ENCODE measurements at places on chromosomes 12 and 14. TPM values are rescaled to one million over a fixed set of nuclear protein-coding genes. Genes with fewer than 3 reads are reported as not detected.

Gene COL2A1
- total RNA-seq: 88.7 TPM

Gene ATP23
- total RNA-seq: 12.6 TPM

Gene C12orf42
- 1.7 TPM for total RNA-seq

Gene GZMB
- 0.22 TPM for total RNA-seq

Gene TPPP2
- 0.44 TPM for total RNA-seq

Gene EPYC
- 0.04 TPM for total RNA-seq

Gene CLEC1B
- 0.13 TPM for total RNA-seq

Gene PUS1
- 6.5 TPM for total RNA-seq

Gene PLEKHG7
- 0.18 TPM for total RNA-seq

Gene RNASE7
- total RNA-seq: not detected

GRCh38 chr14:24440606-24441399, 1.8 kb downstream of the SDR39U1 start:
- peaks cover 52% of the 10 kb centered on the region for H3K36me3 ChIP-seq
- H3K4me1 ChIP-seq: peaks cover 31% of the 10 kb centered on the region
- no peak overlapping the region for H3K4me3 ChIP-seq
- H3K27ac ChIP-seq: no peak overlapping the region

DNA sequence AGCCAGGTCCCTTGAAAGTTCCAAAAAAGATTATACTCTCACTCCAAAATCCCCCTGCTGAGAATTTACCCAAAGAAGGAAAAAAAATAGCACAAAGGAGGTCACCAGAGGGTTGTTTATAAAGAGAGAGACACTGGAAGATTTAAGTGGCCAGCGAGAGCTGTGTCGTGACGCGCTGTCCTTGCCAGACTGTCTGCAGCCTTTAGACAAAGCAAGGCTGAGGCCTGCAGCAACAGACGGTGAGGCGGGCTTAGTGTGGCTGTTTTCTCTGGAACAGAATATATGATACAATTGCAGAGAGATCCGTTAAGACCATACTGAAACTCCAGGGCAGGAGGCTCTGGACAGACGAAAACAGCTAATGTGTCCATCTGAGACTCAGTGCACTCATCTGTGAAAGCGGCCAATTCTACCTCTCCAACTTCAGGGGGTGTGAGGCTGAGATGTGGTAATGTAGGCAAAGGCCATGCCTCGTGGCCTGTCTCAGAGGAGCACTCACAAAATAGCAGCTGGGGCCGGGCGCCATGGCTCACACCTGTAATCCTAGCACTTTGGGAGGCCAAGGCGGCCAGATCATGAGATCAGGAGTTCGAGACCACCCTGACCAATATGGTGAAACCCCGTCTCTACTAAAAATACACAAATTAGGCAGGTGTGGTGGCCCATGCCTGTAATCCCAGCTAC, 36.2 kb downstream of the ANAPC7 start:
- no peaks in the 10 kb centered on the region for H3K27me3 ChIP-seq
- no peak overlapping the region for H3K4me3 ChIP-seq
- H3K27ac ChIP-seq: no peak overlapping the region

GRCh38 chr12:116210131-116210530, 67.4 kb downstream of the MED13L start:
- H3K36me3 ChIP-seq: no peaks in the 10 kb centered on the region
- no peak overlapping the region for H3K27ac ChIP-seq
- no peak overlapping the region for H3K4me3 ChIP-seq

DNA sequence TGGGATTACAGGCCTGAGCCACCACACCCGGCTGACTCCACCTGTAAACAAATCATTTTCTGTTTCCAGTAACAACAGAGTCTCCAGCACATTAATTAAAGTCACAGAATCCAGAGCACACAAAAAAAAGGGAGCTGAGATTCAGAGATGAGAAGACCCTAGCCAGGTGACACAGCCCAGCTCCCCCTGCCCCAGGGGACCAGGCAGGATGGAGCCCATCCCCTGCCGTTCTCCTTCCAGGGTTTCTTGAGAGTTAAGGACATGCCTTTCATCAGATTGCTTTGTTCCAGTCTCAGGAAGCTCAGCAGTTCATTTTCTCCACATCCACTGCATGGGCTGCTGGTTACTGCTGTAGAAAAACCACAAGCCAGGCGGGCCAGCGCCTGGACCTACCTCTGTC, 81.2 kb downstream of the RIMBP2 start:
- no peak overlapping the region for H3K27ac ChIP-seq
- H3K36me3 ChIP-seq: no peaks in the 10 kb centered on the region
- H3K4me3 ChIP-seq: no peak overlapping the region
- peaks cover 3% of the 10 kb centered on the region for H3K4me1 ChIP-seq
- peaks cover 28% of the 10 kb centered on the region for H3K27me3 ChIP-seq
- no peak for DNase-seq

- H3K27me3 ChIP-seq: no peaks in the 10 kb centered on the region
- peak overlapping the region; percentile 82 for H3K27ac ChIP-seq
- peaks cover 12% of the 10 kb centered on the region for H3K4me1 ChIP-seq
- H3K36me3 ChIP-seq: no peaks in the 10 kb centered on the region
Observed at GRCh38 chr14:73457924-73458182, 493 bp downstream of the NUMB start.

DNA sequence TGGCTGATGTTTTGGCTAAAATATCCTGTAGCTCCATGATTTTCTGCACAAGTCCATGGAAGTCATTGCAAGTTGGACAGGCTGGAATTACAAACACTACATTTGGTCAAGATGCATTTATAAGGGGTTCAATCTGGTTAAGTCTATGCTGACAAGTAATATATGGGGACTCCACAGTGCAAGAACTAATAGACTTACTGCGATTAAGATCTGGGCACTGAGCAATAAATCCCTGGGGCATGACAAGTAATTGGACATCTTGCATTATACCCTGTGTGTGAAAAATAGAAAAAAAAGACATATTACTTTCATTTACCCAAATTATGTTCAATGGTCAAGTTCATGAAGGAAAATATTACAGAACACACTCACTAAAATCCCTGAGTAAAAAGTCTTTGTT, 99.1 kb downstream of the NELL2 start:
- no peak overlapping the region for H3K4me3 ChIP-seq
- no peak for DNase-seq
- H3K27ac ChIP-seq: no peak overlapping the region
- H3K36me3 ChIP-seq: no peaks in the 10 kb centered on the region
- H3K27me3 ChIP-seq: no peaks in the 10 kb centered on the region
- no peaks in the 10 kb centered on the region for H3K4me1 ChIP-seq

DNA sequence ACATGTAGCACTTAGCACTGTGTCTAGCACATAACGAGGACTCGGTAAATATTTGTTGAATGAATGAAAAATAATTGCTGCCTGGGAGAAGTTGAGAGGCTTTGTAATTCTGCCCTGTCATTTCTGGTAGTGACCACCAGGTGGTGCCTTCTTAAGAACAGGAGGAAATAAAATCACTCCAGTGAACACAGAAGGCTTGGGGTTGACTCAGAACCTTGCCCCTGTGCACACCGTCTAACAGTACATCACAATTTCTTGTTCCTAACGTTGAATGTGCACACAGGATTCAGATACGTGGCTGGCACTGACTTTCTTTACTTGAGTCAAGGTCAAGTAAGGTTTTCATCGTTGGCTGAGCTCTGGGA, 91.8 kb downstream of the RGS6 start:
- H3K4me3 ChIP-seq: no peak overlapping the region
- no peaks in the 10 kb centered on the region for H3K4me1 ChIP-seq
- H3K27ac ChIP-seq: no peak overlapping the region
- DNase-seq: peak; percentile 25
- no peaks in the 10 kb centered on the region for H3K27me3 ChIP-seq
- no peaks in the 10 kb centered on the region for H3K36me3 ChIP-seq

- DNase-seq: no peak
- H3K27ac ChIP-seq: peak overlapping the region; percentile 99
- peaks cover 61% of the 10 kb centered on the region for H3K36me3 ChIP-seq
Observed at GRCh38 chr12:6536894-6537579, 2.7 kb downstream of the GAPDH start.

DNA sequence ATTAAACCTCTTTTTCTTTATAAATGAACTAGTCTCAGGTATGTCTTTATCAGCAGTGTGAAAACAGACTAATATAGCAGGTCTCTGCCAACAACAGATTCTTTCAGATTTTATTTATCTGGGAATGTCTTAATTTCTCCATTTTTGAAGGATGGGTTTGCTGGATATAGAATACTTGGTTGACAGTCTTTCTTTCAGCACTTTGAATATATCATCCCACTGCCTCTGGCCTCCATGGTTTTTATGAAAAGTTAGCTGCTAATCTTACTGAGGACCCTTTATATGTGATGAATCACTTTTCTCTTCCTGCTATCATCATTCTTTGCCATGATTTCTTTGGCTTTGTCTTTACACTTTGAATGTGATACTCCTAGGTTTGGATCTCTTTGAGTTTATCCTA, 148.0 kb downstream of the ANO6 start:
- H3K27ac ChIP-seq: no peak overlapping the region
- no peaks in the 10 kb centered on the region for H3K27me3 ChIP-seq
- peak; percentile 7 for DNase-seq

- DNase-seq: no peak
- no peak overlapping the region for H3K27ac ChIP-seq
- H3K4me3 ChIP-seq: no peak overlapping the region
Observed at GRCh38 chr12:2120982-2121758, 68.4 kb downstream of the CACNA1C start.

DNA sequence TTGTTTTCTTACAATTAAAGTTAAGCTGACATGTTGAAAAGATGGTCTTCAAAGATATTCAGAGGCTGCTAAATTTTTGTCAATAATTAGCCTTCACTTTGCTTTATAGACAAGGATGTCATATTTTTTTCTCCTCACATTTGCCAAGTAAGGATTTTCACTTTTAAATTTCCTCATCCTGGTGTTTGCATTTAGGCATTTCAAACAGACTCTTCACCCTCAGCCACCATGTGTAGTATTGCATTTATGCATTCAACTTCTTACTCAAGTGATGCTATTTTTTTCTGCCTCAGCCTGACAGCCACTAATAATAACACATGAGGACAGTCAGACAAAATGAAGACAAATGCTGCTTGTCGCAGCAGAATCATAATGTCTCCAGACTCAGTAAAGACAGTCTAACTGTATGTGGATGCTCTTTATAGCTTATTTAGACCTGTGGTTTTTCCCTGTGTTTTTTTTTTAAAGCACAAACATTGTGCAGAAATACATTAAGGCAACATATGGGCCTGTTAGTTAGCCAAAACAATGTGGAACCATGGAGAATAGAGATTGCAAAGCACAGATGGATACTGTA, 481.5 kb downstream of the NPAS3 start:
- no peak overlapping the region for H3K4me3 ChIP-seq
- no peaks in the 10 kb centered on the region for H3K4me1 ChIP-seq
- no peak overlapping the region for H3K27ac ChIP-seq
- H3K27me3 ChIP-seq: no peaks in the 10 kb centered on the region
- H3K36me3 ChIP-seq: no peaks in the 10 kb centered on the region

DNA sequence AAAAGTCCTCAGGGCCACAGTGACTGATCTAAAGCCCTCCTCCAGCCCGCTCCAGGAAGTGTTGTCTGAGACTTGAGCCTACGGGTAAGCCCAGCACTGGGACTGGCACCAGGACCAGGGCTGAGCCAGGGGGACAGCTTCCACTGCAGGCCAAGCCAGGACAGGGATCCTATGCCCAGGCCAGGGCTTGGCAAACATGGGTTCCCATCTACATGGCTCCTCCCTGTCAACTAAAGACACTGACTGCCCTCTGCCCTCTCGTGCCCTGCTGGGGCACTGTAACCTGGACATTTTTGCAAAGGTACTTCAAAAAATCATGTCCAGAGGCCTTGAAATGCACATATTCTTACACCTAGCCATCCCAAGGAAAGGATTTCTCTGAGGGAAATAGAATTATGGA, 88.0 kb downstream of the VWF start:
- no peaks in the 10 kb centered on the region for H3K4me1 ChIP-seq
- H3K36me3 ChIP-seq: no peaks in the 10 kb centered on the region
- H3K27ac ChIP-seq: no peak overlapping the region
- DNase-seq: no peak
- H3K4me3 ChIP-seq: no peak overlapping the region
- peaks cover 2% of the 10 kb centered on the region for H3K27me3 ChIP-seq

- H3K4me1 ChIP-seq: peaks cover 14% of the 10 kb centered on the region
- H3K27me3 ChIP-seq: no peaks in the 10 kb centered on the region
- H3K36me3 ChIP-seq: no peaks in the 10 kb centered on the region
- DNase-seq: no peak
Observed at GRCh38 chr12:25972783-25973182, 14.3 kb downstream of the RASSF8 start.

DNA sequence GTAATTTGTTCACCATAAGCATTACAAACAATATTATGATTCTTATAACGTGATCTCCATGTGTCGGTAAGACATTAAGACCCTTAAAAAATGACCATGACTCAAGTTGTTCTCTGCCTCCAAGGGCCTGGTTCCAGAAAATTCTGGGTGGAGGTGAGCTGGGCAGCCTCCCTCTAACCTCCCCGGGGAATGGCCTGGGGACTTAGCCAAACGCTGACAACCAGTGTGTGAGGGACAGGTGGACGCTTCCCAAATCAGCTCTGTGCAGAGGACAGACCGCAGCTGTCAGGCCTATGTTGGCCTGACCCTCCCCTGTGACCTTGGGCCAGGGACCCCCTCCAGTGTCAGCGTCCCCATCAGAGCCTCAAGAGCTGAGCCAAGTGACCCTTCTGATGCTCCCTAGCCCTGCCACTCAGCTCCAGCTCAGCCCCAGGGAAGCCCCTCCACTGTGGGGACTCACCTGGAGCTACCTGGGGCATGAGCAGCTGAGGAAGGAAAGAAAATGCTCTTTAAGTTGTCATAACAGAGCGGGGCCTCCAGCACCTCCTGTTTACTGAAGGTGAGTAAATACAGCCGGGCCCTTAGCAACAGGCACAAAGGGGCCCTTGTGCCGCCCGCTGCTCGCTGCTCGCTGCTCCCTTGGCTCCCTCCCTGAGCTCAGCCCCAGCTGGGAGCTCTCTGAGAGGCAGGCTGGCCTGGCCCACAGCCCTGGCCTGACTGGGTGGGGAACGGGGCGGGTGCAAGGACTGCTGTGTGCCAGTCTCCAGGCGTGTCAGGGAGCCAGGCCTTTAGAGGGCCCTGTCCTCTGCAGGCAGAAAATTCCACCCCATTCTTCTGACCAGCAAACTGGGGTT, 116.6 kb downstream of the CALM1 start:
- no peaks in the 10 kb centered on the region for H3K36me3 ChIP-seq
- peaks cover 5% of the 10 kb centered on the region for H3K27me3 ChIP-seq
- peak overlapping the region; percentile 94 for H3K27ac ChIP-seq
- no peak overlapping the region for H3K4me3 ChIP-seq
- DNase-seq: peak; percentile 88

DNA sequence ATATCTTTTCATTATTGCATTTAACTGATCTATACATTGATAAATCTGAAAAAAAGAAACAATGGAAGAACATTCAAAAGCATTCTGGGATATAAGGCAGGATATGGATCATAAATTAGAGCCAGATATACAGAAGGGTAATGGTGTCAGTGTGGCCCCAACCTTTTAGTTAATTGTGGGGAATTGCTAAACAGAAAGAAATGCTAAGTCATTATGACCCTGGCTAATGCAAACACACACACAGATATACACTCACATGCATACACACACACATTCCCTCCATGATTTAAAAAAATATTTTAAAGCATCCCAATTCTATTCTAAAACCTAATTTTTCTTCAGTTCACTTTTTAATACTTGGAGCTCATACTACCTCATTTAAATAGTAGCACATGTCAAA, 404.5 kb downstream of the BCAT1 start:
- no peaks in the 10 kb centered on the region for H3K36me3 ChIP-seq
- no peaks in the 10 kb centered on the region for H3K27me3 ChIP-seq
- H3K4me3 ChIP-seq: no peak overlapping the region
- H3K27ac ChIP-seq: no peak overlapping the region
- DNase-seq: no peak
